ENCODE measurements at places on chromosomes 13 and 19. TPM values are rescaled to one million over a fixed set of nuclear protein-coding genes. Genes with fewer than 3 reads are reported as not detected.

C19orf85 gene
- not detected for total RNA-seq

- no peaks in the 10 kb centered on the region for H3K36me3 ChIP-seq
- no peak overlapping the region for H3K27ac ChIP-seq
- no peak for DNase-seq
- H3K27me3 ChIP-seq: no peaks in the 10 kb centered on the region
These were observed 64.0 kb upstream of the MED4 start for GRCh38 chr13:48158915-48159314.

GRCh38 chr19:46978171-46978869 lies 41.3 kb upstream of the NPAS1 start:
- peak overlapping the region; percentile 27 for H3K27ac ChIP-seq
- no peaks in the 10 kb centered on the region for H3K27me3 ChIP-seq
- H3K36me3 ChIP-seq: no peaks in the 10 kb centered on the region
- H3K4me1 ChIP-seq: peaks cover 48% of the 10 kb centered on the region

DNA sequence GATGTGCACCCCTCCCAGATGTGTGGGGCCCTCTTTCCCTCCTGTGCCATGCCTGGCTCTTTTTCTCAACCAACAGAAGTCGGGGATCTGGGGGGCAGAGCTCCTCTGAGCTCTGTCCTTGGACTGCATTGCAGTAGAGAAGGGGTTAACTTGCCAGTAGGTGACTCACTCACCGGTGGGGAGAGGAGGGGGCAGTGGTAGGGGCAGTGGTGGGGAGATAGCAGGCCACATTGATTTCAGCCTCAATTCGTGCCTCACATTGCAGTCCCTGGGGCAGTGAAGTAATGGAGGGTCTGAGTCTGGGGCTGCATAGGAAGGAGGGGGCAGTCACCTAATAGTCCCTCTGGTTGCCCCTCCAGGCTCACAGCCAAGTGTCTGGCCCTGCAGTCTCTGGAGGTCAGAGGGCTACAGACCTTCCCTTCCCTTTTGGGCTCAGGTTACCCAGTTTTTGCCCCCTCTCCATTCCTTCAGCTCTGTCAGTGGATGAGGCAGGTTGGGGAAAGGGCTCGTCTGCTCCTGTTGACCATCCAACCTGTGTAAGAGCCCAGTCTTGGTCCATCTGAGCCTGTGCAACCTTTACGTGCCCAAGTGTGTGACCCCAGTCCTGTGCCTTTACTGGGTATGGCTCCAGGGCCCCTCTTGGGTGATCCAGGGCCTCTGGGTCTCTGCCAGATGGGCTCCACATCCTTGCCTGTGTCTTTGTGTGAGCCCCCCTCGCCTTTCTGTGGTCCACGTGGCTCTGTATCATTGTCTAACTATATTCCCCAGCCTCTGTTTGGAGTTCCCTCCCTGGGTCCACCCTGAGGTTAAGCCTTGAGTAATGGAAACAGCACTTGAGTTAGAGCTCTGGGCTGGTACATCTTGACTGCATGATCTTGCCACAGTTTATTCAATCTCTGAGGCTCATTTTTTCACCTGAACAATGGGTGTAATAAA lies 13.0 kb downstream of the CIC start:
- peak overlapping the region; percentile 78 for H3K27ac ChIP-seq
- no peak for DNase-seq
- H3K27me3 ChIP-seq: no peaks in the 10 kb centered on the region
- H3K4me3 ChIP-seq: no peak overlapping the region

DNA sequence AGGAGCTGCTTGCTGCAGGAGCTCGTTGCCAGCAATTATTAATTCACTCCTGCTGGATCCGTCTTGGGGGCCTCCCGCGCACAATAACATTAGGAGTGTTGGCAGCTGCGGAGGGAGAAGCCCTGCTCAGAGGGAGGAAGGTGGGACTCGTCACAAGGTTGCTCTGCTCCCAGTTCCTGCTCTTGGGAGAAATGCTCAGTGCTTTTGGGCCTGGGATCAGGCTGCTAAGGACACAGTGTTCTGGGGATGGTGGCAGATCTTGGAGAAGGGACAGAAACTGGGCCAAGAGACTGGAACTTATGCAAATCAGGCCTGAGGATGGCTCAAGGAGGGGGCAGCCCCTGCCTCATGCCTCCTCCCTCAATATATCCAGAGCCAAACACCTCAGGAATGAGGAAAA lies 78.9 kb upstream of the OLFM4 start:
- DNase-seq: no peak
- H3K27me3 ChIP-seq: no peaks in the 10 kb centered on the region
- no peak overlapping the region for H3K4me3 ChIP-seq
- H3K27ac ChIP-seq: no peak overlapping the region
- H3K36me3 ChIP-seq: no peaks in the 10 kb centered on the region

DNA sequence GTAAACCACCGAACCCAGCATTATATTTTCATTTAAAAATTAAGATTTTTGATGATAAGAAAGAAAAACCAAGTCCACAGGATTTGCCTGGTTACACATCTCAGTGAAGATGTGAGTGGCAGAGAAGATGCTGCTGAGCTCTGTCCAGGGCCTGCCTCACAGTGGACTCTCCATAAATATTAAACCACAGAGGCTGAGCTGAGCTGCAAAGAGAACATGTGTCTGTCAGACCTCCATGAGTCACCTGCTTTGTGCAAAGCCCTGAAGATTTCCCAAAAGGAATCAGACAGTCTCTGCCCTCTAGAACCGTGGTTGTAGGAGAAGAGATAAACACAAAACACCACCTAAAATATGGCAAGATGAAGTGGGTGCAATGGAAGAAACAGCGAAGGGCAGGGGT lies 127.2 kb upstream of the TSC22D1 start:
- no peaks in the 10 kb centered on the region for H3K4me1 ChIP-seq
- no peak overlapping the region for H3K27ac ChIP-seq
- H3K27me3 ChIP-seq: no peaks in the 10 kb centered on the region
- H3K36me3 ChIP-seq: no peaks in the 10 kb centered on the region
- no peak overlapping the region for H3K4me3 ChIP-seq

GRCh38 chr19:4987692-4988370 lies 18.9 kb downstream of the KDM4B start:
- peaks cover 4% of the 10 kb centered on the region for H3K4me1 ChIP-seq
- H3K27ac ChIP-seq: no peak overlapping the region
- H3K36me3 ChIP-seq: no peaks in the 10 kb centered on the region
- H3K4me3 ChIP-seq: no peak overlapping the region
- H3K27me3 ChIP-seq: no peaks in the 10 kb centered on the region
